ENCODE measurements at places on chromosomes 1 and 21.

GRCh38 chr1:51729824-51730301 lies 113.0 kb downstream of the OSBPL9 start:
- no peak for DNase-seq

GRCh38 chr1:42737257-42737656 lies 2.8 kb downstream of the CLDN19 start:
- peak; percentile 8 for DNase-seq

DNA sequence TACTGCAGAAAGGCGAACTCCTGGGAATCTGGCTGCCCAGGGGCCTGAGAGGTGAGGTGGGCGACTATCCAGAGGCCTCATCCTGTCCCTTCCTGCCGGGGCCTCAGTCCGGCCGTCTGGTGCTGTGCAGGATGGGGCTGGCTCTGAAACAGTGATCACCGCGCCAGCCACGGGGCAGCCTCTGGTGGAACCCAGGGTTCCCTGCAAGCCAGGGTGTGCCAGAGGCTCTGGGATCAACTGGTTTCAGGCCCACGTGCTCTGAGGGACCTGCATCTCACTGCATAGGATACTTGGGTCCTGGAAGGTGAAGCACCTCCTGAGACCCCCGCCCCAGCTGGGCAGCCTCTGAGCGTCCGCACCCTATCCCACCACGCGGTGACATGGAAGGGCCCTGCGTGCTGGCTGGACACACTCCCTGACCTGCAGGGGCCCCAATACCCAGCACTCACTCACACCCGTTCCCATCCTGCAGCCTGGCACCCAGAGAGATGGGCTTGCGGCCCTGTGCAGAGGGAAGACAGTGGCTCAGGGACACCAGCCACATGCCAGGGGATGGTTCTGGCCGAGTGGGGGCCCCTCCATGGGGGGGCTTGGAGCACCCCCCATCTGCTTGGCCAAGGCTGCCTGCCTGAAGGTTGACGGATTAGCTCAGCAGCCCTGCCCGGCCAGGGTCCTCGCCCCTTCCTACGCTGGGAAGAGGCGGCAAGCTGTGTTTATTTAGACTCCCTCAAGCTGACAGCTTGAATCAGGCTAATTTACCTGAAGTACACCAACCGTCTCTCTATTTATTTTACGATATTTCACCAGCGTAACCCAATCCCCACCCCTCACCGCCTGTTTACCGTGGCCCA lies 64.3 kb upstream of the TTC34 start:
- no peak for DNase-seq

- no peak for DNase-seq
These were observed 21.8 kb downstream of the ELK4 start for GRCh38 chr1:205610036-205610435.

GRCh38 chr21:14886001-14886400 lies 178.8 kb downstream of the NRIP1 start:
- no peak for DNase-seq

DNA sequence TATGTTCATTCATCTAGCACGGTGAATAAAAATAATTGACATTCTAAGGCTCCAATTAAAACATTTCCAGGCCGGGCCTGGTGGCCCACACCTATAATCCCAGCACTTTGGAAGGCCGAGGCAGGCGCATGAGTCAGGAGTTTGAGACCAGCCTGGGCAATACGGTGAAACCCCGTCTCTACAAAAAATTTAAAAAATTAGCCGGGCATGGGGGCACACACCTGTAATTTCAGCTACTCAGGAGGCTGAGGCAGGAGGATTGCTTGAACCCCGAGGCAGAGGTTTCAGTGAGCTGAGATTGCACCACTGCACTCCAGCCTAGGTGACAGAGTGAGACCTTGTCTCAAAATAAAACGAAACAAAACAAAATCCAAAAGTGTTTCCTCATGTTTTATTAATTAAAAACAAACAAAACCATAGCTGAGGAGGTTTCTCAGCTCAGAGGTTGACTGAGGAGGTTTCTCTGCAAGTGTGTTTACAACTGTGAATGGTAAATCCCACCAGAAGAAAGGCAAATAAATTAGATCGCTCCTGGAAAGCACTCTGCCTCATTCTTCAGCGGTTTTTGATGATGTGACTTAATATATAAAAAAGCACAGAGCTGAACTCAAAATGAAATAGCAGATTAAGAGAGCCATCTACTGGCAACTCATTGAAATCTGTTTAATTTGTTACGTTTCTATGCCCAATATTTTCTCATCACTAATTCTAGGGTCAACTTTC lies 37.7 kb upstream of the ATG4C start:
- peak; percentile 9 for DNase-seq

GRCh38 chr21:37940691-37941090 lies 24.4 kb upstream of the KCNJ6 start:
- DNase-seq, result no peak

DNA sequence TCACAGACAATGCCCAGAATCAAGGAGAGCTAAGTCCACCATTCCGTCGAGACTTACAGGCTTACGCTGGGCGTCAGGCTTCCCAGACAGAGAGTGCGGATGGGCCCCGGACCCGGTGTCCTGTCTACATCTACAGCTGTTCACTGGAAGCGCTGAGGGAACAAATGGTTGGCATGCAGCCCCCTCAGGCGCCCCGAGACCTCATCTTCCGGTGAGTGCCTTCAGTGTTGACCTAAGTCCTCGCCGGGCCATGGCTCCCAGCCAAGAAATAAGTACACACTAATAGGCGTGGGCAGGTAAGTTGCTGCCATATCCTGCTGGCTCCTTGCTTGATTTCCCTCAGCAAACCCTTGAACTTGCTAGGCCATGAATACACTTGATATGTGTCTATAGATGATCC lies 26.2 kb downstream of the HYI start:
- DNase-seq, result no peak

DNA sequence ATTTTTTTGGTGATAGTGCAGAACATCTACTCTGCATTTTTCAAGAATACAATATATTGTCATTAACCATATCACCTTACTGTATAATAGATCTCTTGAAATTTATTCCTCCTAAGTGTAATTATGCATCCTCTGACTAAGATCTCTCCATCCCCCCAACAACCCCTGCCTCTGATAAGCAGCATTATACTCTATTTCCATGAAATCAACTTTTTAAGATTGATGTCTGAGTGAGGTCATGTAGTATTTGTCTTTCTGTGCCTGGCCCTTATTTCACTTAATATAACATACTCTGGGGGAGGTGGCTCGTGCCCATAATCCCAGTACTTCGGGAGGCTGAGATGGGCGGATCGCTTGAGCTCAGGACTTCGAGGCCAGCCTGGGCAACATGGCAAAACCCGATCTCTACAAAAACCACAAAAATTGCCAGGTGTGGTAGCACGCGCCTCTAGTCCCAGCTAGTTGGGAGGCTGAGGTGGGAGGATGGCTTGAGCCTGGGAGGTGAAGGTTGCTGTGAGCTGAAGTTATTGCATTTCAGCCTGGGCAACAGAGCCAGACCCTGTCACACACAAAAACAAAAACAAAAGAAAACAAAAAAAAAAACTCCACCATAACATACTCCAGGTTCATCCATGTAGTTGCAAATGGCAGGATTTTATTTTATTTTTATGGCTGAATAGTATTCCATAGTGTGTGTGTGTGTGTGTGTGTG lies 5.7 kb downstream of the ACOT11 start:
- no peak for DNase-seq

GRCh38 chr1:2229911-2230731 lies 2.0 kb downstream of the SKI start:
- DNase-seq, result no peak
